Activated T-cell treated with anti-CD3 and anti-CD28 coated beads, Interleukin-2, amount 50 U/mL, for 4 hours (primary cell): ENCODE measurements at places on chromosomes 16 and 17.

DNA sequence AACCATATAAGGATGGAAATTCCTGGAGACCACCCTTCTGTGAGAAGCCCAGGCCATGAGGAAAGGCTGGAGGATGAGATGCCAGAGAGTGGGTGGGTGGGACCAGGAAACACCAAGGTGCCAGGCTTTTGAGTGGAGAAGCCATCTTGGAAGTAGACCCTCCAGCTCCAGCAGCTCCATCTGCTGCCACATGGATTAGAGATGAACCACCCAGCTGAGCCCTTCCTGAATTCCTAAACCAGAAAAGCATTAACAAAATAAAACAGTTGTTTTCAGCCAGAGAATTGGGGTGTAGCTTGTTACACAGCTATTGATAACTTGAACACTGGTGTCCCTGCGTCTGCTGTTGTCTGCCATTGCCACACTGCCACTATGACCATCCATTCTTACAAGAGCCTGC, 6.3 kb upstream of the TMEM114 start:
- DNase-seq: no peak

GRCh38 chr16:50712560-50712898, 19.1 kb downstream of the NOD2 start:
- DNase-seq: no peak

GRCh38 chr16:2212362-2213324, 2.0 kb upstream of the BRICD5 start:
- no peak for DNase-seq

DNA sequence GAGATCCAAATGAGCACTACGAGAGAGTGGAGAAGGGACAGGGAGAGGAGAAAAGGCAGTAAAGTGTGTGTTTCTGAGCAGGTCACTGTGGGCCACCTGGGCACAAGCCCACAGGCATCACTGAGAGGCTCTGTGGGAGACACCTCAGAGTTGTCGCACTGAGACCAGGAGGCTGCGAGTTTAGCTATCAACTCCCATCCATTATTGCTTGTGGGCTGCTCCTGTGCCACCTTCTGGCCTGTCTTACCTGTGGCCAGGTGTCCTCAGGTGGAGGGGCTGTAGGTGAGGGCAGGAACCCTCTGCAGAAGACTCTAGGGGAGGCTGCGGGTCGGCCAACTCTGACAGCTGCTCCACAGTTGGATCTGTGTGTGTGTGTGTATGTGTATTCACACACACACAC, 2.5 kb upstream of the PRR29 start:
- no peak for DNase-seq

- DNase-seq: no peak
Observed at GRCh38 chr16:70579648-70580630, 56.3 kb downstream of the SF3B3 start.

DNA sequence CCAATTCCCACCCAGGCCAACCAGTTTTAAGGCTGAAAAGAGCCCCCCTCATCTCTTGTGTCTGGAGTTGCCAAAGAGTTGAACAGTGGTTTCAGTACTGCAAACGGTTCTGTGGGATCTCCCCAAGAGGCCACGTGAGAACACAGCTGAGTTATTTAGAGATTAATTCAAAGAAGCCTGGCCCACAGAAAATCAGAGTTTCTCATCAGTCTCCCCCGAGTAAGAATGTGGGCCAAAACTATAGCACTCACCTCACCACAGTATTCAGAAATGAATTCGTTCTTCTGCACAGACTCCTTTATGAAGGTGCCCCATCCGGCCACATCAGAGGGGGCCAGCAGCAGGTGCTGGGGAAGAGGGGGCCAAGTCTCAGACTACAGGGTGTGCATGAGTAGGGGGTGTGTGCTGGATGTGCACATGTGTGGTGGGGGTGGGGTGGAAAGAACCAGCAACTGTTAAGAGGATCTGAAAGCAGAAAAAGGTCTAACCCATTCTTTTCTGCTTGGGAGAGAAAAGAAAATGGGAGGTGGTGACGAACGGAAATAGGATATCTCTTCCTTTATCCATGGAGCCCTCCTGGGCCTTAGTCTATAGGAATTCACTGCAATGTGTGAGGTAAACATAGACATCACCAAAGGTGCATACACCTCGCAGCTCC, 22.6 kb downstream of the CNTNAP1 start:
- DNase-seq: no peak
